ENCODE measurements at places on chromosomes 1 and 21.

DNA sequence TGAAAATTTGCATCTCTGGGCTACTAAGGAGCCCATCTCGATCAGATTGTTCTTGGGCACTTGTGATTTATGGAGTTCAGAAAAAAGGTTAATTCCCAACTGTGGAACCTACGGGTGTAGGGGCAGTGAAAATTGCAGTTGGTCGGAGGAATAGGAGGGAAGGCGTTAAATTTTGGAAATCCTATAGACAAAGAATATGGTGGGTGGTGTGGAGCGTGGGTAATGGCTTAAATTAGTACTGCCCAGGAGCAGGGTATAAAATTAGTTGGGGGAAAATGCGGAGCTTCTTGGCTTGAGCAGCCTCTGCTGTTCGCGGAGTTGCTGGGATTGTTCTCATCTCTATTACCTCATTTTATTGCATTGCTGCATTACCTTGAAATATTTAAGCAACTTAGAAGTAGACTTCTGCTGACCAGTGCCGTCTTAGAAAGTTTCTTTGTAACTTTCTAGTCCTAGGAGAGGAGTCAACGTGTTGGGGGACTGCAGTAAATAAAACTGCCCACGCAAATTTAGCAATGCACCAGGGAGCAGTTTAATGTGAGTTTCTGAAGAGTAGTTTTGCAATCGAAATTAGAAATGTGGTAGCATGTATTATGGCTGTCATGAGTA is 514 bp downstream of the S1PR1 start:
- no peak for DNase-seq

DNA sequence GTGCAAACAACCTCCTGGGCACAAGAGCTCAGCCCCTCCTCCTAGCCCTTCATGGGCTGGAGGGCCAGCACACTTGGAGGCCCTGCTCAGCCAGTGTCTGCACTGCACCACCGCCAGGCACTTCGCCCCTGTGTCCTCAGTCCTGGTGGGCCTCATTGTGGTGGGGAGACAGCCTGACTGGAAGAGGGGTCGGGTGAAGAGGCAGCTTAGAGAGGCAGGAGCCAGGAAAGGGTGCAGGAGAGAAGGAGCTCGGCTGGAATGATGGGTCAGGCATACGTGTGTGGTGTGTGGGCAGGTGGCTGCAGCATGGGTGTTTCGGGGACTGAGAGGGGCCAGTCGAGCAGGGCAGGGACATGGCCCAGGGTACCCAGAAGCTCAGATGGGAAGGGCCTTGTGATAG is 4.1 kb downstream of the WNT3A start:
- no peak for DNase-seq

GRCh38 chr1:26848941-26849774 is 13.8 kb upstream of the SFN start:
- DNase-seq = no peak

DNA sequence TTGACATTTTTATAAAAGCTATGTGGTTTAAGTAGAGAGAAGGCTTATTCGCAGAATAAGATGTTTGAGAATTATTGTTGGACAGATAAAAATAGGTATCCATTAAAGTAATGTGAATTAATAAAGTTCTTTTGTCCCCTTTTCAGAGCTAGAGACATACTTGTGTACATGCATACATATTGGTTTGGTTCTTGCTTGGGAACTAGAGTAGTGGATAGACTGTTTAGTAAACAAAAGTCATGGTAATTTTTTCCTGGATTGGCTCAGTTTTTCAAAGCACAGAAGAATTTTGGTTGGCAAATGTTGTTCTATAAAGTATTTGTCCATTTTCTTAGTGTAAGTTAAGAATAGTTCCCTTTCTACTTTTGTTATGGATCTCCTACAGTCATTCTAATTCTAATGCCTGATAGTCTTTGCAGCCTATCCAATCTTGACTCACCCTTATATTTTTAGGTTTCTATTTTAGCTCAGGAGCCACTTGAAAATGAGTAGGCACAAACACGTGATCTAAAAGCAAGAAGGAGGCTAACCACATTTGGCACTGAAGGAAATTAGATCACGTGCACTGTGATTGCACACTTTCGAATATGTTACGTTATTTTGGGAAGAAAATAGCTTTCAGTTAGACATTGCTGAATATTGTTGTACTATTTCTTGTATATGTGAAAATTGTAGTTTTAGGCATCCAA is 47.0 kb downstream of the RABGAP1L start:
- no peak for DNase-seq

- DNase-seq = no peak
Observed at GRCh38 chr1:157472959-157473358, 79.4 kb downstream of the FCRL5 start.

Measured in stimulated activated CD4-positive, alpha-beta T cell treated with anti-CD3 and anti-CD28 coated beads, Interleukin-12 subunit alpha, Interleukin-12 subunit beta, amount 100 ng/mL, for 4 hours (primary cell).